ENCODE measurements at places on chromosomes 1 and 21. TPM values are rescaled to one million over a fixed set of nuclear protein-coding genes. Genes with fewer than 3 reads are reported as not detected.
A peak's percentile ranks its signal among the peaks of the same experiment; 100 is the strongest.

The NTMT2 gene
- total RNA-seq = not detected

The TPR gene
- 104 TPM for total RNA-seq

The CELA2B gene
- not detected for total RNA-seq

The CD53 gene
- total RNA-seq = not detected

The CRNN gene
- total RNA-seq = not detected

The LRRC53 gene
- total RNA-seq = not detected

The LIX1L gene
- total RNA-seq = 0.50 TPM

- no peak for DNase-seq
- H3K4me3 ChIP-seq = no peak overlapping the region
- H3K27me3 ChIP-seq = no peaks in the 10 kb centered on the region
- H3K27ac ChIP-seq = no peak overlapping the region
- peaks cover 28% of the 10 kb centered on the region for H3K4me1 ChIP-seq
These were observed 10.6 kb downstream of the SPRR5 start for GRCh38 chr1:152957561-152957960.

- H3K4me3 ChIP-seq = no peak overlapping the region
- H3K4me1 ChIP-seq = no peaks in the 10 kb centered on the region
- H3K27me3 ChIP-seq = peaks cover 1% of the 10 kb centered on the region
- no peak overlapping the region for H3K27ac ChIP-seq
These were observed 54.6 kb upstream of the SIPA1L2 start for GRCh38 chr1:232684371-232685105.

DNA sequence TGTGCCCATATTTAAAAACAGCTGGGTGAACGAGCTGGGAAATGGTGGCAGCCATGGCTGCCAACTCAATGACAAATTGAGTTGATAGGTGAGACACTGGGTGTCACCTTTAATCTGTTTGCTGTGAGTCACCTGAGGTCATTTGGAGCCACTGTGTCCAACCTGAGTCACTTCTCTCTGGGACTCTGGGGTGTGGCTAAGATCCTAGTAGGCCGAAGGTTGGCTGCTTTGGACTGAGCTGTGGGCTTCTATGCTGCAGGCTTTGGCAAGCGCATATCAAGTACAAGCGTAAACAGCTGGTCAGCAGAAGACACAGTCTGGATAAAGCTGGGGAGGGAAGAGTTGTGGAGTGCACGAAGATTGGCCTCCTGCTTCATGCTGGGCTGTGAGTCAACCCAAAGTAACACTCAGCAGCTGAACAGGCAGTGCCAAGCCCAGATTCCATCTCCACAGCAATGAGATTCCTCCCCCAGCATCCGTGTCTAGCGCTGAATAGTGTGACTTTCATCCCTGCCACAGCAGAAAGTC is 24.0 kb downstream of the TEX35 start:
- peak overlapping the region; percentile 46 for H3K4me3 ChIP-seq
- peak; percentile 83 for DNase-seq
- H3K27me3 ChIP-seq = no peaks in the 10 kb centered on the region
- H3K27ac ChIP-seq = peak overlapping the region; percentile 98

GRCh38 chr1:43754892-43755291 is 47.6 kb downstream of the ST3GAL3 start:
- no peaks in the 10 kb centered on the region for H3K36me3 ChIP-seq
- H3K4me1 ChIP-seq = peaks cover 7% of the 10 kb centered on the region
- no peak overlapping the region for H3K27ac ChIP-seq
- no peaks in the 10 kb centered on the region for H3K27me3 ChIP-seq

- peaks cover 8% of the 10 kb centered on the region for H3K4me1 ChIP-seq
- H3K27ac ChIP-seq = peak overlapping the region; percentile 56
- peak; percentile 29 for DNase-seq
- no peak overlapping the region for H3K4me3 ChIP-seq
- no peaks in the 10 kb centered on the region for H3K27me3 ChIP-seq
These were observed 1770.9 kb downstream of the BRINP3 start for GRCh38 chr1:188706742-188707141.

DNA sequence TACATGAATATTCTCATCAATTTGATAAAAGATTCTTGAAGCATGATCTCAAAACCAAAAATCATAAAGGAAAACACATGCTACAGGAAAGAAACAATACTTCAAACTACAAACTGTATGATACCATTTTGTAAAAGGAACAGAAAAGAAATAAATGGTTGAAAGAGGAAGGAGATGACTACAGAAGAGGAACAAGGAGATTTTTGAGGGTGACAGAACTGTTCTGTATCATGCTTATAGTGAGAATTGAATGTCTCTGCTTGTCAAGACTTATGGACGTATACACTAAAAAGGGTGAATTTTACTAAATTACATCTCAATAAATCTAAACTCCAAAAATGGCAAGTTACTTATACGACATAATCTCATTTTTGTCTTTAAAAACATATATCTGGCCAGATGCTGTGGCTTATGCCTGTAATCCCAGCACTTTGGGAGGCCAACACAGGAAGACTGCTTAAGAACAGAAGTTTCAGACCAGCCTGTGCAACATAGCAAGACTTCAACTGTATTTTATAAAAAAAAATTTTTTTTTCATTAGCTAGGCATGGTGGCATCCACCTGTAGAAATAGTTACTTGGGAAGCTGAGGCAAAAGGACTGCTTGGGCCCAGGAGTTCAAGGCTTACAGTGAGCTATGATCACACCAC is 125.4 kb downstream of the EIF4G3 start:
- no peaks in the 10 kb centered on the region for H3K4me1 ChIP-seq
- DNase-seq = no peak
- no peaks in the 10 kb centered on the region for H3K36me3 ChIP-seq
- H3K4me3 ChIP-seq = no peak overlapping the region
- H3K27ac ChIP-seq = no peak overlapping the region

DNA sequence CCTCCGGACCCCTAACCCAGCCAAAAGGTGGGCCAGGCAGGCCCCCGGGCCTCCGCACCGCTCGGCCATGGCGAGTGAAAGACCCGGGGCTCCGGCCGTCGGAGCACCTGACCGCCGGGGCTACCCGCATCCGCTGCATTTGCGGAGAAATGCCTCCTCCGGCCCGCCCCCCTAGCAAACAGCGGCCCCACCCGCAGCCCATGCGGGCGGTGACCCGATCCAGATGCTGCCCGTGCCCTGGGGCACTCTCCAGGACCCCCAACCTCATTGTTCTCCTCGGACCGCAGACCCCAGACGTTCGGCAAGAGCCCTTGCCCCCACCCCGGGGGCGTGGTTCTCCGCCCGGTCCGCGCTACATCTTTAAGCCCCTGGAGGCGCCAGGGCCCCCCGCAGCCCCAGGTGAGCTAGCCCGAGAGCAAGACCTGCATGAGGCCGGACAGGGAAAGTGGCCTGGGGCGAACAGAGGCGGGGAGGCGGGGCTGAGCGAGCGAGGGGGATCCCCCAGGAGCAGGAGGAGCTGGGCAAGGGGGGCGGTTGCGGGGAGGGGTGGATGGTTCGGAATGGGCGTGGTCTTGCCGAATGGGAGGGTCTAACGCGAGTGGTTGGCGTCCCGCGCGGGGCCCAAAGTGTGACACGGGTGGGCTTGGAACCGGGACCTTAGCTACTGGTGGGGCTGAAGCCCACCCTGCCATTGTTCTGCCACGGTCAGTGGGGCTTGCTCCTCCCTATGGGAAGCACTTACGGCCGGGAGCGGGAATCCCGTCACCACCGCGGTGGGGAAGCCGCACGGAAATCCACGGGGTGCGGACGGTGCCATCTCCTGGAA is 6.3 kb upstream of the CRYBG2 start:
- no peak for DNase-seq
- peaks cover 41% of the 10 kb centered on the region for H3K4me1 ChIP-seq
- no peaks in the 10 kb centered on the region for H3K27me3 ChIP-seq
- H3K36me3 ChIP-seq = no peaks in the 10 kb centered on the region
- H3K4me3 ChIP-seq = no peak overlapping the region

DNA sequence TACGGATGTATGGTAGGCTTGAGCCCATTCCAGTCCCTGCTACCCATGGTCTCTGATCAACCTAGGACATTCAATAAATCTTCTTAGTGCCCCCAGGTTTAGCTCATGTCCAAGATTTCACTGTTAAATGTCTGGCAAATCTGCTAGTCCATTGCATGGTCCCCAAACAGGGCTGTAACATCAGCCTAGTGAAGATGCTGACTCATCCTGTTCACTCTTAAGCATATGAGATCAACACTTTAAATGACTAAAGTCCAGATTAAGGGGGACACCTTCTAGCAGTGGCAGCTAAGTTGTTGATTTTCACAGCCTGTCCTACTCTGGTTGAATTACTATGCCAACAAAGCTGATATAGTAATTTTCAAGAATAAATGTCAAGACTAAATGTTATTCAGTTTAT is 46.5 kb upstream of the NUF2 start:
- no peak for DNase-seq
- H3K4me3 ChIP-seq = no peak overlapping the region
- no peaks in the 10 kb centered on the region for H3K27me3 ChIP-seq
- H3K36me3 ChIP-seq = no peaks in the 10 kb centered on the region
- no peak overlapping the region for H3K27ac ChIP-seq

DNA sequence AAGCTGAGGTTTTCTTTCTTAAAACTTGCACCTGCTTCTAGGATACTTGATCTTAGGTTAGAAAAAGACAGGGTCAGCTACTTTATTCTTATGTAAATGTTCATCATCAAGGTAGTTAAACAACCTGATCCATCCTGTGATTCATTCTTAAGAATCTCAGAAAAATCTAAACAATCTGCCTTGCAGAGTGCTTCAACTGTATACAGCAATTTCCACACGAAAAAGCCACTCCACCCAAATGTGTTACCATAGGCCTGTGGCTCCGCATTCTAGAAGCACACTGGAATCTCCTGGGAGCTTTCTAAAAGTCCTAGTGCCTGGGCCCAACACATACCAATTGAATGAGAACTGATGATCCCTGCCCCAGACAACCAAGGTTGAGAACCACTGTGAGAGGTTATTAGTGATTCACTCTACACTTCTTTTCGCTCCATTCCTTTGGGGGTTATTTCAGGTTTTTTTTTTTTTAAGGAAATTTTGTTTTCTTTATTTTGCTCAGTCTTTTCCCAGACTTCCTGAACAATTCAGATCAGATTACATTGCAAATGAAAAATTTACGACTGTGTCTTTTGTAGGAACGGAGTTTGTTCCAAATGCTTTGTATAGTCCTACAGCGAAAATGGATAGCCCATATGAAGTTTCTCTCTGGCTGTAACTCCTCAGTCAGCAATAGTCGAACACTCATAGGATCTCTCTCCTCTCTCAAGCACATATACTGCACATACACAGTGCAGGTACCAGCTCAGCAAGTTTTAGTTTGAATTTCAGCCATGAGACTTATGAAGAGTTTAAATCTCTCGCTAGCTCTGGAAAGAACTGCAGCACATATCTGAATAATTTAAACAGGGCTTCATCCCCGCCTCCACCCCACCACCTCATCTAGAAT is 16.1 kb downstream of the SMYD2 start:
- H3K36me3 ChIP-seq = no peaks in the 10 kb centered on the region
- peaks cover 33% of the 10 kb centered on the region for H3K4me1 ChIP-seq
- H3K4me3 ChIP-seq = no peak overlapping the region

- H3K4me1 ChIP-seq = peaks cover 46% of the 10 kb centered on the region
- peaks cover 20% of the 10 kb centered on the region for H3K36me3 ChIP-seq
- peak overlapping the region; percentile 97 for H3K27ac ChIP-seq
- H3K4me3 ChIP-seq = 0 out of 2 replicates have a peak overlapping the region, but pooled peaks have one; percentile 44
- H3K27me3 ChIP-seq = no peaks in the 10 kb centered on the region
These were observed 7.6 kb downstream of the MTF1 start for GRCh38 chr1:37851782-37852210.

- peak; percentile 75 for DNase-seq
- H3K4me3 ChIP-seq = peak overlapping the region; percentile 44
- H3K27me3 ChIP-seq = no peaks in the 10 kb centered on the region
- H3K4me1 ChIP-seq = peaks cover 56% of the 10 kb centered on the region
- peak overlapping the region; percentile 80 for H3K27ac ChIP-seq
- H3K36me3 ChIP-seq = no peaks in the 10 kb centered on the region
These were observed 8.7 kb downstream of the PDXK start for GRCh38 chr21:43727519-43728153.

GRCh38 chr1:156897078-156897825 is 3.7 kb downstream of the PEAR1 start:
- H3K27me3 ChIP-seq = no peaks in the 10 kb centered on the region
- DNase-seq = peak; percentile 66
- peaks cover 39% of the 10 kb centered on the region for H3K4me1 ChIP-seq
- peak overlapping the region; percentile 37 for H3K4me3 ChIP-seq
- no peaks in the 10 kb centered on the region for H3K36me3 ChIP-seq
- peak overlapping the region; percentile 92 for H3K27ac ChIP-seq
